ENCODE measurements at places on chromosomes 11 and 22. TPM values are rescaled to one million over a fixed set of nuclear protein-coding genes. Genes with fewer than 3 reads are reported as not detected.

Gene NPAS4
- not detected for total RNA-seq

Gene SYT8
- total RNA-seq, result 6.0 TPM

Gene MS4A15
- not detected for total RNA-seq

Gene FJX1
- 40.8 TPM for total RNA-seq

Gene C11orf86
- not detected for total RNA-seq

All from cardiac atrium fibroblast (primary cell).